ENCODE measurements at places on chromosomes 7 and 10. TPM values are rescaled to one million over a fixed set of nuclear protein-coding genes. Genes with fewer than 3 reads are reported as not detected.

The HMX3 gene
- not detected for total RNA-seq

The GATA3 gene
- total RNA-seq = not detected

The NME8 gene
- not detected for total RNA-seq

The INSYN2A gene
- 0.50 TPM for total RNA-seq

The SPACDR gene
- total RNA-seq = 2.7 TPM

The GIMAP2 gene
- 0.15 TPM for total RNA-seq

The MICALL2 gene
- total RNA-seq = 14.6 TPM

The ITIH5 gene
- 0.67 TPM for total RNA-seq

The NEUROD6 gene
- not detected for total RNA-seq

Measured in bronchus fibroblast of lung (primary cell).